ENCODE measurements at places on chromosomes 3 and 15.

GRCh38 chr3:149990423-149990948 lies 19.8 kb upstream of the PFN2 start:
- no peak for DNase-seq

GRCh38 chr3:69065318-69065964 lies 13.3 kb upstream of the TMF1 start:
- no peak for DNase-seq

DNA sequence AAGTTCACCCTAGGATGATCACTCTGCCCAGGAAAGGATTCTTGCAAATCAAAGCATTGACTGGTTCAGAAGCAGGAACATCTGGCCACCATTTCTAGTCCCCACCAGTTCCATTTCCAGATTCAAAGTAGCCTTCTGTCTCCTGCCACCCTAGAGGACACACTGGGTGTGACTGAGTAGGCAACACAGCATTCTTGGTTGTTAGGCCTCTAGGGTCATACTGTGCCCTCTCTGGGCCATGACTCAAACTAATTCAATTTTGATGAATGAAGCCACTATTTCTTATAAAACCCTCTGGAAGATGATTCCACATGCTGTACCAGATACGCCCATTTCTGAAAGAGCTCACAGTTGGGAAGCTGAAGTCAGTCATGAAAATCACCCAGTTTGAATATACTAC lies 69.7 kb downstream of the WDR76 start:
- no peak for DNase-seq

GRCh38 chr3:148459931-148460513 lies 237.7 kb upstream of the AGTR1 start:
- DNase-seq = no peak

DNA sequence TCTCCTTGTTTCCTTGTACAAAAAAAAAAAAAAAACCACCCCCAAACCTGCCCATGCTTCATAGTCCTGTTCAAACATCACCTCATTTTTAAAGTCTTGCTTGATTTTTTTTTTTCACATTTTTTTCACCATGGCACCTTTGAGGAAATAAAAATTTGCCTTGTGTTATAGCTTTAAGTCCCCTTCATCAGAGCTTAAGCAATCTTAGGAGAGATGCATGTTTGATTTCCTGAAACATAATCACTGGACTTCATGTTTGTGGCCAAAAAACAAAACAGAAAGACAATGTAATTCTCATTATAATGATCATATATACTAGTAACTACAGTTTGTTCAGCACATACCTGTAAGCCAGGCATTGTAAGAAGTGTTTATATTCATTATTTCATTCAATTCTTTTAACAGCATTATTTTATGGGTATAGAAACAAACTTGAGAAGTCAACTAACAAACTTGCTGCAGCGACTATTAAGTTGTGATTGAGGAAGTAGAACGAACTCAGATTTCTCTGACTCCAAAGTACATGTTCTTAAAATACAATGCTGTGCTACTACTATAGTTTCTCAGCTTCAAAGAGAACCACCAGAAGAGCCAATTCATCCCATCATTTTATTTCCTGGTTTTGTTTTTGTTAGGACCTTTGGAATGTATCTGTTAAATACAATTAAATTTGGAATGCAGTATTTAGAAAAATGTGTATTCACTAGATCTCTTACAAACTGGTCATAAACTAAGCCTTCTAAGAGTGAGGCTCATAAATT lies 203.8 kb downstream of the TCF12 start:
- no peak for DNase-seq

GRCh38 chr15:33344530-33344929 lies 33.8 kb downstream of the RYR3 start:
- DNase-seq = no peak

GRCh38 chr3:81554801-81555200 lies 206.6 kb downstream of the GBE1 start:
- DNase-seq = no peak

- DNase-seq = no peak
Observed at GRCh38 chr3:73575953-73576352, 48.8 kb downstream of the PDZRN3 start.

- DNase-seq = no peak
Observed at GRCh38 chr15:39948817-39949216, 14.9 kb downstream of the EIF2AK4 start.

GRCh38 chr15:65595960-65596359 lies 15.0 kb downstream of the INTS14 start:
- DNase-seq = no peak

- DNase-seq = no peak
Observed at GRCh38 chr3:53689681-53690080, 156.5 kb downstream of the CHDH start.

- DNase-seq = no peak
Observed at GRCh38 chr3:61665987-61666386, 104.6 kb downstream of the PTPRG start.

DNA sequence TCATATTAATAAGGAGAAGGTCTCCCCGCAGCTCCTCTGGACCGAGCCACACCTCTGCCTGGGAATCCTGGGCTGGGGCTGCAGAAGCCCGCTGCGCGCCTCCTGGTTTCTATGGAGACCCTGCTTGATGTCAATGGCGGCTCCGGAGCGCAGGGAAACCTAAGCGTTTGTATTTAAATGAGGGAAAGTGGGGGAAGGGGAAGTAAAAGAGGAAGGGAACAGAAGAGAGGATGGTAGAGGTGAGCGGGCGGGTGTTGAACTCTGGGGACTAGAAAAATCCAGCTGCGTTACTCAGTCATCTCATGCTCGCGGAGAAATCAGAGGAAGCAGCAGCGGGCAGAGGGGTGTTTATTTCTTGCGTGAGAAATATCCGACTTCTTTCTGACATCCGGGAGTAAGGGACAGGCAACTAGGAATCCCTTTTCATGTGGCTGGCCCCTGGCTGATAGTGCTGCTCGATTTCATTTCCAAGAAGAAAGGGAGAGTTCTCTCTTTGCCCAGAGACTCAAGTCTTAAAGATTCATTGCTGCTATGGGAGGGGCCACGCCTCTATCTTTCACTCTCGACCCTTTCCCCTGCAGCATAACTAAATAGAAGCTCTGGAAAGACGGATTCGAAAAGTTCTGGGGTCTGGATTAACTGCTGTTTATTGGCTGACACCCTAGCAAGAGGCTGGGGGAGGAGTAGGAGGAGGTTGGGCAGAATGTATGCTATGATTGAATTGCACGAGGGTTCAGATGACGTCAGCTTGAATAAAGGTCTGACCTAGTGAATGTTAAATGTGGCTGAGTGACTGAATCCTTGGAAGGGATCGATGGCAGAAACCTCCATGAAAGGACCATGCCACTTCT lies 110.5 kb upstream of the GAP43 start:
- no peak for DNase-seq

Data from stimulated activated naive CD4-positive, alpha-beta T cell treated with Interleukin-2 at 50 U/mL for 16 hours (primary cell).